ENCODE measurements at places on chromosomes 2 and 18.

GRCh38 chr2:233329489-233330135 is 22.0 kb downstream of the SAG start:
- no peak for DNase-seq

- no peak for DNase-seq
Observed at GRCh38 chr2:222963641-222964040, 88.3 kb upstream of the KCNE4 start.

DNA sequence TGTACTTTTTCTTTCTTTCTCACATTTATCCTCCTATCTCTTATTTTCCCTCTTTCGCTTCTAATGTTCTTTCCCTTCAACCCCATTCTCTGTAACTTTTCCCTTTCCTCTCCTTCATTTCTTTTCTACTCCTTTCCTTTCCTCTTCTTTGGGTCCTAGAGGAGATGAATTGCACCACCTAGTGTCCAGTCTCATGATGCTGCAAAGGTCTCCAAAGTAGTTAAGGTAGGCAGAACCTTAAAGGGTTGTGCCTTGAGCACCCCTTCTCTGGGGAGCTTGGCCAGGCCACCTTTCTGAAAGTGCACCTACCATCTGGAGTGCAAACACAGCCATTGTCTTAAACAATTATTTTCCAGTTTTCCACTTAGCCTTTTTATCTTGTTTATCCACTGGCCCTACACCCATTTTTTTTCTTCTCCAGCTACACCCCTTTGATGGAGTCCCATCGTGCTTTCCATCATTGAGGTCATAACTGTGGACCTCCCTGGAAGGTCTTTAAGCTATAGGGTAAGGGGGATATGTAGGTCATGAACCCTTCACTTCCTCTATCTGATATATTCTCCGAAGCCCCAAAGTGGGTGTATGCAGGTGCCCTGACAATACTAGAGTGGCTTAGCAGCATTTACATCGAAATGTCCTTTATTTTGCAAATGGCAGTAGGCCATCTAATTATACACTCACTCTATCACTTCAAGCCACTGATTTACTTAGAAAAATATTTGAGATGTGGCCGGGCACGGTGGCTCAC is 155.9 kb downstream of the ESCO1 start:
- no peak for DNase-seq

DNA sequence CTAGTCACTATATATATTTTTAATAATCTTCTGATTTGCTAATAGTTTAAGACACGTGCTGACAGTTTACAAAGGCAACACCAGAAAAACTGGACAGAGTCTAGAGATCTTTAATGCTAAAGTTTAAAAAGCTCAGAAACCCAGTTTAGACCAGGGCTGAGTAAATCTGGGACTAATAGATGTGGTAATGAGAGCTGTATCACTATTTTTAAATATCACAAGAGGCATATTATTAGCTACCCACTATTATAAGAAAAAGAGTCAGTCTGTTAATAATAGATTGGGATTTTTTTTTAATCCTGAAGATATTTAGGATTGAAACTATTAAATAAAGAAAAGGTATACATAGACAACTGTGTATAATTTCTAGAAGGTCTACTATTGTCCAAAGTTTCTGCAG is 299.9 kb downstream of the ZEB2 start:
- no peak for DNase-seq

GRCh38 chr18:79697178-79697577 is 17.6 kb downstream of the CTDP1 start:
- no peak for DNase-seq

- DNase-seq, result no peak
Observed at GRCh38 chr2:113116100-113116958, 11.1 kb upstream of the IL1RN start.

GRCh38 chr2:25992556-25992955 is 10.3 kb upstream of the KIF3C start:
- no peak for DNase-seq

GRCh38 chr2:100252811-100253698 is 69.2 kb downstream of the LONRF2 start:
- DNase-seq, result no peak

- no peak for DNase-seq
Observed at GRCh38 chr2:55862246-55862645, 61.3 kb downstream of the EFEMP1 start.

DNA sequence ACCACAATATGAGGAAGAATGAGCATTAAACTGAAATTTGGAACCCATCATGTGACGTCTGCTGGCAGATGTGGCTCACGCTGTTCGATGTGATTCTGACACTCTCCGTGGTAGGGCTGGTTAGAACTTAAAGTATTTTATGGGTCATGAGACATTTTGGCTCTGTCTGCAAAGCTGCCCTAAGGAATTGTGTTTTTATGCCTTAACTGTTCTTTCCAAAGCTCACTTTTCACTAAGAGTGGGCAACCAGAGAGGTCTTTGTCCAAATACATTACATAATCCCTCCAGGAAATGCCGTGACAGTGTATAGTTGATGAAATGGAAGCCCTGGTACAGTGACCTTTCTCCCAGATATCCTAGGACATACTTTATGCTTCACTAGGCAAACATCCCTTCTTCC is 119.1 kb downstream of the AQP4 start:
- DNase-seq, result no peak

DNA sequence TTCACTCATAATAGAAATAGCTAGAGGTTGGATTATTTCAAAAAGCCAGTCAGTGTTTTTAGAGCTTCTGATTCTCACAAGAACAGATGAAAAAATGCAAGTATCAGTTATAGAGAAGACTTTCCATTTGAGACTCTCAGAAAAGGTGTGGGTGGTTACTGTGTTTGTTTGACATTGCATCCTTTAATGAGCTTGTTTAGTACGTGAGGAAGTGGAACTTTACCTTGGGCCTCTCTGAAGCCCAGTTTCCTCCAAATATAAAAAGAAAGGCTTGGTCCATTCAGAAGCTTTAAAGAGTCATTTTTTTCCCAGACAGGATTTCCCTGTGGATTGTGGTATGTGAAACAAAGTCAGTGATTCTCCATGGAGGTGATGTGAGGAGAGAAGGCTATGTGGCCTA is 89.9 kb upstream of the RANBP2 start:
- DNase-seq, result no peak

DNA sequence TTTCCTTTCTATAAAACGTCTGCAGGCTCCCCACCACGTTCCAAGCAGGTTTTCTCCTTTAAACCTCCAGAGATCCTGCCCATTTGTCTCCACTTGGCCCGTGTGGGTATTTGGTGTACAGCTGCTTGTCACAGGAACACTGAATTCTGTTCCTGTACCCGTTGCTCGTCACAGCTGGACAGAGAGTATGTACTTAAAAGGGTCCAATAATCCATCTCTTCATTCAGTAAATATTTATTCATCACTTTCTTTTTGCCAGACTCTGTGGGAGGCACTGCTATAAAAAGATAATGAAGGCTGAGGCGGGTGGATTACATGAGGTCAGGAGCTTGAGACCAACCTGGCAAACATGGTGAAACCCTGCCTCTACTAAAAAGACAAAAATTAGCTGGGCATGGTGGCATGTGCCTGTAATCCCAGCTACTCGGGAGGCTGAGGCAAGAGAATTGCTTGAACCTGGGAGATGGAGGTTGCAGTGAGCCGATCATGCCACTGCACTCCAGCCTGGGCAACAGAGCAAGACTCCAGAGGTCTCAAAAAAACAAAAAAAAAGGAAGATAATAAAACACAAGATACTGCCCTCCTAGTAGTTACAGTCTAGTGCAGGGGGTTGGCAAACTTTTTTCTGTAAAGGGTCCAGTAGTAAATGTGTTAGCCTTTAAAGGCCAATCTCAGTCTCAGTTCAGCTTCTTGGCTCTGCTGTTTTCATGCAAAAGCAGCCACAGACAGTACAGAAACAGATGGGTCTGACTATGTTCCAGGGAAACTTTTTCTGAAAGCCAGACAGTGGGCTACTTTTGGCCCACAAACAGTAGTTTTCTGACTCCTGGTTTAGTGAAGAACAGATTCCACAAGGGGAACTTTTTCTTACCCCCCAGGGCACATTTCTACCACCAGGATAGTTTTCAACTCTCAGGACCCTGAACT is 309.9 kb upstream of the RAB12 start:
- DNase-seq, result no peak

DNA sequence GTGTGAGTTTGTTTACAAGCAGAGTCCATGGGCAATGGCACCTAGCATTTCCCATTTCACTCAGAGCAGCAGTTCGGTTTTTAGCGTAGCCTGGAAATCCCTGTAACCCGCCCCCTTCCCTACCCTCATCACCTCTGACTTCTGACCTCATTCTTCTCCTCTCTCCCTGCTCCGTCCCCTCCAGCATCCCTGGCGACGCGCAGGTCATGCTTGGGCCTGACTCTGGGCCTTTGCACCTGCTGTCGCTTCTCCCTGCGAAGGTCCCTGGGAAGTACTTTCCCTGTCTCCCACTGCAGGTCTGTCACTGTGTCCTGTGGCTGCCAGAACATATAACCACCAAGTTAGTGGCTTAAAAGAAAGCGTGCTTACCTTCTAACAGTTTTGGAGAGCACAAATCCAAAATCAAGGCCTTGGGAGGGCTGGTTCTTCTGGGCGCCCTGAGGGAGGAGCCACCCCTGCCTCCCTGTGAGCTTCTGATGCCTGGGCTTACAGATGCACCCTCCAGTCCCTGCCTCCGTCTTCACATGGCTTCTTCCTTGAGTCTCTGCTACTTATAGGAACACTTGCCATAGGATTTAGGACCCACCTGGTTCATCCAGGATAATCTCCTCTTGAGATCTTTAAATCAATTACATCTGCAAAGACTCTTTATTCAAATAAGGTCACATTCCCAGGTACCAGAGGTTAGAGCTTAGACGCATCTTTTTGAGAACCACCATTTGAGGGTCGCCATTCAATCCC is 8.1 kb upstream of the RAB17 start:
- no peak for DNase-seq

GRCh38 chr18:61690418-61691138 is 202.2 kb downstream of the RNF152 start:
- DNase-seq, result no peak

DNA sequence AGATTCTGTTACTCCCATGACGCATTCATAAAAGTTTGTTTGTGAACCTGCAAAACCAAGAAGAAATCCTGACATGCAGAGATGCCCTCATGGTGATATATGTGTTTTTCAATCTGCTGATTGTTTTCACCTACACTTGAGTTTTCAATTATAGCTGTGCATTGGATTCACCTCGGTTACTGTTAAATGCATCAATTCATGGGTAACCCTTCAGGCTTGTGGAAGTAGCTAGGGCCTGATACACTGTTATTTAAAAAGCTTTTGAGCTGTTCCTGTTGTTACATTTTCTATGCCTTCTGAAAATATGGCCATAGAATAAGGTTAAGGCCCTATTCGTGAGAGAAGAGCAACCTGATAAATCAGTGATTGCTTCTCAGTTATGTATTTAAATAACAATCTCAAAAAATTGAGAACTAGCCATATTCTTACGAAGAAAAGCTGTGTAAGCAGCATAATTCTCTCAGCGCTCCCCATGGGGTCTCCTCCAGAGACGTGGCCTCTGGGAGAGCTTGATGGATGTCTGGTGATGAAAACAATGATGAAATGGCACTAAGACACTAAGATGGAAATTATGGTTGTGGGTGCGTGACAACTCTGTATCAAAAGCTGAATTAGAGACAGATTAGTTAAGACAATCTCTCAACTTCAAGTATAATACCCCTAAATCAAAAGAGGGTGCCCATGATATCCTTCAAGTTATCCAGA is 60.5 kb downstream of the RIT2 start:
- no peak for DNase-seq

DNA sequence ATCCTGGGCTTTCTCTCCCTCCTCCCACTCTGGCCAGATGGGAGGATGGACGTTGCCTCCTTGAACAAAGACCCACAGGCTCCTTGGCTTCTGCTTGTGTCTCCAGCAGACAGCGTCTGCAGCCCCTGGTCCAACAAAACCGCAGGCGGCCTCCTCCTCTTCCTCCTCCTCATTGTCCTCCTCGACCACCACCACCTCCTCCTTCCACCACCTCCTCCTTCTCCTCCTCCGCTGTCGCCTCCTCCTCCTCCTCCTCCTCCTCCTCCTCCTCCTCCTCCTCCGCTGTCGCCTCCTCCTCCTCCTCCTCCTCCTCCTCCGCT is 45.7 kb upstream of the ALPP start:
- no peak for DNase-seq

DNA sequence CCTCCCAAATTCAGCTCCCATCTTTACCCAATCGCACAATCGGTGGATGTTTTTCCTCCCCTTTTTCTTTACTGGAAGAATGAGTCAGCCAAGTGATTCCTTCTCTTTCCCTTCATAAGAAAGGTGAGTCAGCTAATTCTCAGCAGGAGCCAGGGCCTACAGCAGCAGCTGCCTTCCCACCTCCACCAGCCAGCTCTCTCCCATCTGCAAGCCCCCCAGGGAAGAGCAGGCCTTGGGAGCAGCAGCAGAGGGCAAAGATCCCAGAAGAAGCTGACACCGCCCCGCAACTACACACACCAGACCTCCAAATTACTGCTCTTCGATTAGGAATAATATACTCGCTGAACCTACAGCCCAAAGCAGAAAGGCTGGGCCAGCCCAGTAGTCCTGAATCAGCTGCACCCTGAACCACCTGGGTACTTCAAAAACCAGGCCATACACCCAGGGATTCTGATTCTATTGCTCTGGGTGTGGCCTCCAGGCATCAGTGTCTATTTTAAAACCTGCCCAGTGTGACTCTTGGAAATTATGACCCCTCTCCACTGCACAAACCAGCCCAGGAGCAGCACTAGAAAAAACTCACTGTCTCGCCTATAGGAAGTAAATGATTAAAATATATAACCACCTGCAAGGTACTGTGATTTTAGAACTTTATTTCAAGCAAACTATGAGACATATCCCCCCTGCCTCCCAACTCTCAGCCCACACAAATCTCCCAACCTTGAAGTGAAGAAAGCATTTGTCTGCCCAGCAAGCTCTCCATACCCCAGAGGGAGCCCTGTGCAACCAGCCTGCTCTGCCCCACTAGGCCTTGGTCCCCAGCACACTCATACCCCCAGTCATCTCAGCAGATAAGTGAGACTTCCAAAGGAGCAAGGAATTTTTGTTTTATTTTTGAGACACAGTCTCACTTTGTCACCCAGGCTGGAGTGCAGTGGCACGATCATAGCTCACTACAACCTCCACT is 7.3 kb downstream of the SFXN5 start:
- no peak for DNase-seq

- DNase-seq, result no peak
Observed at GRCh38 chr2:314561-315336, 26.9 kb upstream of the ALKAL2 start.

- DNase-seq, result peak; percentile 4
Observed at GRCh38 chr2:152171718-152172117, 3.8 kb downstream of the STAM2 start.

DNA sequence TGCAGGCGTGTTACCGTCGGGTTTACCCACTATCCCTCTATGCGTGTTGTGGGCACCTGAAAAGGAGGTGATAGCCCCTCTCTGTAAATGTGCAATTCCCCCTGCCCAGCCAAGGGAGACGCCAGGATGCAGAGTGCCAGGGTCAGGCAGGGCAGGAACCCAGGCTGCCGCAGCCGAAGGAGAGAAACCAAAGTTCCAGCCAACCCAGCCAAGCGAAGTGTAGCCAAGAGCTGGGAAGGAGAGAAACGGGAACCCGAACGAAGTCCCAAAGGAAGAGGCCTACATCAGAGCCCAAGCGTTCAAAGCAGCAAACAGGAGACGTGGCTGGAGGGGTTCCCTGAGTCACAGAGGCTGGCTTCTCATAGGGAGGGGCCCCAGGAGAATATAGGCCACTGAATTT is 24.2 kb upstream of the SPR start:
- DNase-seq, result no peak

- no peak for DNase-seq
Observed at GRCh38 chr2:167253025-167253424, 364.7 kb downstream of the XIRP2 start.

All from muscle of arm (tissue), 14 donors.